ENCODE measurements at places on chromosomes 7 and 10. TPM values are rescaled to one million over a fixed set of nuclear protein-coding genes. Genes with fewer than 3 reads are reported as not detected.

DNA sequence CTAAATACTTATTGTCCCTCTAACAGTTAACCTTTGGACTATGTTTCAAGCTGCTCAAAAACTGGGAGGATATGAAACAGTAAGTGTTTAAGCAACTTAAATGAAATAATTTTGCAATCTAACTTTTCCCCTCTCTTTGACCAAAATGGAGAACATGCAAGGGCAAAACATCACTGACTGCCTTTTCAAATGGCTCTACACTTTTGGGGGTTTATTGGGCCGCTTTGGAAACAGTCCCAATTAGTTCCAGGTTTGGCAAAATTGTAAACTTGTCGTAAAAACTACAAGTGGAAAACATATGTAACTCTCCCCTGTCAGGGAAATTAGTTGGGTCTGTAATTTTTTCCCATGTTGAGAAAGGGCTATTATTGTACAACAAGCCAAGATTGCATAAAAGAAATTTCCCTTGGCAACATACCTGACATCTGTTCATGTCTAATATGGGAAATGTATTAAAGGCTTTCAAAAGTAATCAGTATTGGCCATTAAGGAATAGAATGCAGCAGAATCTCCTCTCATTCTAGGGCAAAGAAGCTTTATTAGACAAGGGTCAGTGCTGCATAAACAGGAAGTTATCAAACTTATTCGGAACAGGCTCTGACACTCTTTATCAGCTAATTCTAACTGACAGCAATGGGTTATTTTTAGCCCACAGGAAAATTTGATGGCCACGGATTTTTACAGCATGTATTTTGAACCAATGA lies 157.9 kb downstream of the ARID5B start:
- H3K27ac ChIP-seq = no peak overlapping the region
- no peaks in the 10 kb centered on the region for H3K36me3 ChIP-seq
- no peak for DNase-seq
- H3K27me3 ChIP-seq = no peaks in the 10 kb centered on the region

- H3K27me3 ChIP-seq = no peaks in the 10 kb centered on the region
- H3K4me1 ChIP-seq = no peaks in the 10 kb centered on the region
- no peak for DNase-seq
- no peak overlapping the region for H3K4me3 ChIP-seq
Observed at GRCh38 chr7:133386205-133386604, 133.3 kb downstream of the EXOC4 start.

- H3K27me3 ChIP-seq = no peaks in the 10 kb centered on the region
- no peaks in the 10 kb centered on the region for H3K4me1 ChIP-seq
- no peak overlapping the region for H3K27ac ChIP-seq
- no peaks in the 10 kb centered on the region for H3K36me3 ChIP-seq
- no peak overlapping the region for H3K4me3 ChIP-seq
Observed at GRCh38 chr10:113385021-113385999, 167.5 kb upstream of the HABP2 start.

The TET1 gene
- 1.4 TPM for total RNA-seq

GRCh38 chr7:3120513-3120912 lies 76.8 kb upstream of the CARD11 start:
- H3K36me3 ChIP-seq = no peaks in the 10 kb centered on the region
- DNase-seq = no peak
- H3K4me3 ChIP-seq = no peak overlapping the region
- H3K27ac ChIP-seq = no peak overlapping the region

The MBL2 gene
- total RNA-seq = not detected

The IFRD1 gene
- total RNA-seq = 20.0 TPM

GRCh38 chr7:128209229-128210035 lies 31.6 kb upstream of the LEP start:
- H3K27ac ChIP-seq = no peak overlapping the region
- H3K27me3 ChIP-seq = no peaks in the 10 kb centered on the region

GRCh38 chr10:97335188-97335619 lies 675 bp upstream of the FRAT2 start:
- H3K27me3 ChIP-seq = no peaks in the 10 kb centered on the region
- H3K27ac ChIP-seq = no peak overlapping the region
- DNase-seq = no peak
- H3K4me3 ChIP-seq = peak overlapping the region; percentile 89

DNA sequence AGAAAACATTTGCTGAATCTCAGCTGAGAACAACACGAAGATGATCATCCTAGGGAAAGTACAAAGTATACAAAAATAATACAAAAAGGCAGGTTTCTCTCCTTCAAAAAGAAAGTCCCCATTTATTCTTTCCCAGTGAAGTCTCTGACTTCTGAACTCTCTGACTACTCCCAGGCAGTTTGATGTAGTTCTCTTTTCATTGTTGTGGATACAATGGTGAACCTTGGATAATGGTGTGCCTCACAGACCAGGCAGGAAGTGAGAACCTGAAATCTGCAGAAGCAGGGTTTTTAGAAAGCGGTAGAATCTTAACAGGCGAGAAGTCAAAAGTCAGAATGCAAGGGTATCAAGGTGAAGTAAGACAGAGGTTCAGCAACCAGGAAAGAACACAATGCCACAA lies 150.8 kb upstream of the NRP1 start:
- H3K4me1 ChIP-seq = no peaks in the 10 kb centered on the region
- H3K4me3 ChIP-seq = no peak overlapping the region
- no peaks in the 10 kb centered on the region for H3K36me3 ChIP-seq
- H3K27me3 ChIP-seq = no peaks in the 10 kb centered on the region

The RNLS gene
- total RNA-seq = 5.5 TPM

- H3K27ac ChIP-seq = no peak overlapping the region
- peaks cover 6% of the 10 kb centered on the region for H3K36me3 ChIP-seq
- no peaks in the 10 kb centered on the region for H3K4me1 ChIP-seq
- DNase-seq = no peak
- H3K27me3 ChIP-seq = no peaks in the 10 kb centered on the region
Observed at GRCh38 chr7:38893061-38893460, 15.9 kb downstream of the VPS41 start.

GRCh38 chr7:51326656-51327286 lies 10.2 kb upstream of the COBL start:
- DNase-seq = no peak
- H3K4me3 ChIP-seq = no peak overlapping the region
- H3K27me3 ChIP-seq = no peaks in the 10 kb centered on the region
- H3K4me1 ChIP-seq = no peaks in the 10 kb centered on the region

GRCh38 chr10:86957471-86958115 lies at the start of gene MMRN2:
TSS of gene MMRN2 (minus strand) at chr10:86957615. CDS start at chr10:86957541, 74 bp downstream.
- no peaks in the 10 kb centered on the region for H3K36me3 ChIP-seq
- H3K4me1 ChIP-seq = peaks cover 13% of the 10 kb centered on the region
- H3K4me3 ChIP-seq = no peak within 1 kb of the TSS
- no peak within 1 kb of the TSS for H3K27ac ChIP-seq
- no peak for DNase-seq

- H3K27me3 ChIP-seq = no peaks in the 10 kb centered on the region
- H3K4me1 ChIP-seq = peaks cover 4% of the 10 kb centered on the region
- peak overlapping the region; percentile 66 for H3K27ac ChIP-seq
- DNase-seq = no peak
- no peaks in the 10 kb centered on the region for H3K36me3 ChIP-seq
Observed at GRCh38 chr10:99430116-99430450, 341 bp downstream of the GOT1 start.

DNA sequence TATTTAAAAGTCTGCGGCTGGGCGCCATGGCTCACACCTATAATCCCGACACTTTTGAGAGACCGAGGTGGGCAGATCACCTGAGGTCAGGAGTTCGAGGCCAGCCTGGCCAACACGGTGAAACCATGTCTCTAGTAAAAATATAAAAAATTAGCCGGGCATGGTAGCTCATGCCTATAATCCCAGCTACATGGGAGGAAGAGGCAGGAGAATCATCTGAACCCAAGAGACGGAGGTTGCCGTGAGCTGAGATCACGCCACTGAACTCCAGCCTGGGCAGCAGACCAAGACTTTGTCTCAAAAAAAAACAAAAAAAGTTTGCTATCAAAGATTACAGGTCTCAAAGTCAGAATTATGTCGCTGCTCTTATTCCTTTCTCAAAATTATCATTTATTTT lies 55.5 kb downstream of the HIBADH start:
- no peak for DNase-seq
- no peak overlapping the region for H3K27ac ChIP-seq
- no peaks in the 10 kb centered on the region for H3K27me3 ChIP-seq
- no peaks in the 10 kb centered on the region for H3K36me3 ChIP-seq
- no peak overlapping the region for H3K4me3 ChIP-seq
- no peaks in the 10 kb centered on the region for H3K4me1 ChIP-seq

The CALCR gene
- total RNA-seq = not detected

The NPTX2 gene
- total RNA-seq = not detected

DNA sequence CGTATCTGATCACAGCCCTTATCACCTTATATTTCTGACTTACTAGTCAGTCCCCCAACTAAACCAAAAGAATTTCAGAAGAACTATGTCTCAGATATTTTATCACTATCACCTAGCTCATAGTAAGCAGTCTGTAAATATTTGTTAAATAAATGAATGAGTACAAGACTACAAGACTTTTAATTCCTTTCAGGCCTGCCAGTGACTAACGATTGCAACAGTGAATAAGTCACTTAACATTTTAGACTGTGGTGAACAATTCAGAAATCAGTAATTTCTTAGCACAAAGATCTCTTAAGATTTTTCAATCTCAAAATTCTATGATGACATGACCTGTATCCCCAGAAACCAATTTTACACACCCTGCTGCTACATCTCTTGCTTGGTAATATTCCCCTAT lies 162.2 kb downstream of the IMMP2L start:
- no peak for DNase-seq
- H3K4me1 ChIP-seq = no peaks in the 10 kb centered on the region
- no peak overlapping the region for H3K27ac ChIP-seq
- H3K4me3 ChIP-seq = no peak overlapping the region

DNA sequence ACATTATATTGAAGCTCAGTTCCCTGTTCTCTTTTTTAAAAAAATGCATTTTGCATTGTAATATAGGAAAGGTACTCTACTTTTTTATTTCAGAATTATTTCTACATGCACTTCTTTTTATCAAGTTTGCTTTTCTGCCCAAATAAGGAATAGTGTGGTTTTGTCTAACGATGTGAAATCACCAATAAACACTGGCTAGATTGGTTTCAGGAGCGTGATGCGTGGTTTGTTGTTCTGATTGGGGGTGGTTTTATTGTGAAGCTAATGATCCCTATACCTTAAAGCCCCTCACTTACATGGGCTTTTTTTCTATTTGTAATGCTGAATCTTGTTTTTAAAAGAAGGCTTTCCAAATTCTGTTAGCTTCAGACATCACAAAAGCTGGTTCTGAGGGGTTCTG lies 17.6 kb downstream of the ENTPD7 start:
- H3K4me1 ChIP-seq = no peaks in the 10 kb centered on the region
- H3K27ac ChIP-seq = no peak overlapping the region
- H3K36me3 ChIP-seq = no peaks in the 10 kb centered on the region
- H3K27me3 ChIP-seq = no peaks in the 10 kb centered on the region

The CFTR gene
- total RNA-seq = 0.21 TPM

GRCh38 chr7:37901890-37902524 lies 14.6 kb downstream of the SFRP4 start:
- no peaks in the 10 kb centered on the region for H3K4me1 ChIP-seq
- no peak overlapping the region for H3K27ac ChIP-seq
- DNase-seq = no peak
- H3K4me3 ChIP-seq = no peak overlapping the region
- no peaks in the 10 kb centered on the region for H3K36me3 ChIP-seq

The MLXIPL gene
- 0.21 TPM for total RNA-seq

GRCh38 chr10:117410557-117410956 lies 35.3 kb upstream of the PDZD8 start:
- H3K4me3 ChIP-seq = no peak overlapping the region
- no peak for DNase-seq
- H3K4me1 ChIP-seq = no peaks in the 10 kb centered on the region
- H3K36me3 ChIP-seq = no peaks in the 10 kb centered on the region
- no peak overlapping the region for H3K27ac ChIP-seq

DNA sequence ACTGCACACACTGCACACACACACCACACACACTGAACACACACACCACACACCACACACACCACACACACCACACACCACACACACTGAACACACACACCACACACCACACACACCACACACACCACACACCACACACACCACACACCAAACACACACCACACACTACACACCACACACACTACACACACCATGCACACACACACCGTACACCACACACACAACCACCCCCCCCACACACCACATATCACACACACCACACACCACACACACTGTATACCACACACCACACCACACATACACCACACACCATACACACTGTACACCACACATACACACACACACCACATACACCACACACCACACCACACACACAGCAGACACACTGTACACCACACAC lies 59.5 kb downstream of the FAM204A start:
- H3K4me3 ChIP-seq = no peak overlapping the region
- no peaks in the 10 kb centered on the region for H3K4me1 ChIP-seq
- H3K27ac ChIP-seq = no peak overlapping the region
- peaks cover 4% of the 10 kb centered on the region for H3K27me3 ChIP-seq

DNA sequence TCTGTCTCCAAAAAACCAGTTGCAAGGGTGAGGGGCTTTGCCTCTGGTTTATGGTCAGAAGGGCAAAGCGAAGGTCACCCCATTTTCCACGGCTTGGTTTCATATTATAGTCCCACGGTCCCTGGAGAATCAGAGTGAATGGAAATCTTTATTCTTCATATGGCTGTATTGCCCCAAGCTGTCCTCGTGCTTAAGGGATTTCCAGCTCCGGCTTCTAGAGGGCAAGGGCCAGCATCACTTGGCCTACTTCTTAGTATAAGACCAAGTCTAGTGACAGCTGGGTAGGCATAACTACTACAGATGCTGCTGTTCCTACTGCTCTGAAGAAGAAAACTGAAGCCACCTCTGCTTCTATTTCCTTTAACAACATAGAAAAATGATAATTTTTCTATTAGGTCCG lies 63.2 kb downstream of the PARP12 start:
- no peaks in the 10 kb centered on the region for H3K4me1 ChIP-seq
- no peak for DNase-seq
- H3K36me3 ChIP-seq = no peaks in the 10 kb centered on the region
- H3K27ac ChIP-seq = no peak overlapping the region

DNA sequence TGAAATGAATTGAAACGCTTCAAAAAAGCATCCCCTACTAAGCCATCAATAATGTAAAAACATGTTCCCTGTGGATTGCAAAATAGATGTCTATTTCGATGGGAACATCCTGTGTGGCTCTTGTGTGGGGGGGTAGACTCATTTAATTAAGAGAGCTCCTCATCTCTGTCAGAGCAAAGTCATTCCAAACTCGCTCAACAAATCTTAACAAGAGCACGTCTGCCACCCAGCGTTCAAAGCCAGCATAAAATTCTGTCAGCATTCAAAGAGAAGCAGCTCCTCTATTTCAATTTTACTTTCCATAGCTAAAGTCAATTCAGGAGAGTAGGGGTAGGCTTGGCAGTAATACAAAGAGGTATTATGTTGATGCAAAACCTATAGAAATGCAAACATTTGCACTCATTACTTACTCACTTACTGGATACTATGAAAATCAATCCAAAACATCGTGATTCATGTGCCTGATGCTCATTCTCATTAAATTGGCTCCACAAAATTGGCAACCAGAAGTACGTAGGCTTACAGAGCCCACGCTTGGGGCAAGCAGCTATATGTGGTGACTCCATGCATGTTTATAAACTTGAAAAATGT lies 114.9 kb downstream of the IPMK start:
- no peaks in the 10 kb centered on the region for H3K36me3 ChIP-seq
- no peak overlapping the region for H3K27ac ChIP-seq

The NPY4R2 gene
- not detected for total RNA-seq

Measured in GM12878 (cell line).